ENCODE measurements at places on chromosomes 1 and 21.
A peak's percentile ranks its signal among the peaks of the same experiment; 100 is the strongest.

DNA sequence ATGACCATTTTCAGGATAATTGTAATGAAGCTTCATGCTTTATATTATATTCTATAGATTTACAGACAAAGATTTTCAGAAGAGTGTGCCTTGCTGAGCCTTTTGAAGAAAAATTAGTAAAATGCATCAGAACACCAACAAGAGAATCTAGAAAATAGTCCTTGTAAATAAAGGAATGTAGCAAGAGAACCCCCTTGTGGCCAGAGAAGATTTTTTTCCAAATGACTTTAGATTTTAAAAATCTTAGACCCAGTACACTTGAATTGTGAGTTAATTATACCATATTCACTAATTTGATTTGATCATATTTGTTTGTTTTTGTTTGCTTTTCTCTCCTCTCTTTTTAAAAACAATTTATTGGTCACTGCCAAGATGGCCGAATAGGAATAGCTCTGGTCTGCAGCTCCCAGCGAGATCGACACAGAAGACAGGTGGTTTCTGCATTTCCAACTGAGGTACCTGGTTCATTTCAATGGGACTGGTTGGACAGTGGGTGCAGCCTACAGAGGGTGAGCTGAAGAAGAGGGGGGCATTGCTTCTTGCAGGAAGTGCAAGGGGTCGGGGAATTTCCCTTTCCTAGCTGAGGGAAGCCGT is 12.8 kb upstream of the IFI44L start:
- DNase-seq, result no peak

- DNase-seq, result no peak
Measured at GRCh38 chr1:228469413-228470162, 17.6 kb upstream of the RNF187 start.

DNA sequence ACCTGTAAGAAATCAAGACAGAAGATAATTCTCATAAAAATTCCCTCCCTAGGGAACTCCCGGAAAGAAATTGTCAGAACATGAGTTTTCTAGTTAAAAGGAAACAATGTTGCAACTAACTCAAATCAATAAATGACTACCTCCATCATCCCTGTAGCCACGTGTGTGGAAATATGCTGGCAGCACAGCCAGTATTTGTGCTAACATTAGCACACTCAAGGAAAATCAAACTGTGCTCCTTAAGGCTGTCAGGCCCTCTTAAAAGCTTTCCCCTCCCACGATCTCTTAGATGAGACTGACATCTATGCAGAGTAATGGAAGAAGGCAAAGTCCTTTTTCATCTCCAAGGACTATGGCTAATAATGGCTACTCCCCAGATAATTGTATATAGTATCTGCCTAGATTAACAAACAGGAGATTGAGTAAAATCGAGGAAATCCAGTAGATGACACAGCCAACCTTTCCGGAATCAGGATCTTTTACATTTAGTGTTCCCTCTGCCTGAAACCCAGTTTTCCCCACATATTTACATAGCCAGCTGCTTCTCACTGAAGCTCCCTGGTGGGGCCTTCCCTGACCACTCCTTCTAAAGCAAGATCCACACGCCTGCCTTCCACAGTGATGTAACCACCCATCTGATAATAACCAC is 50.9 kb upstream of the NR5A2 start:
- no peak for DNase-seq

- DNase-seq, result no peak
Measured at GRCh38 chr1:59570524-59570923, 244.2 kb upstream of the HOOK1 start.

DNA sequence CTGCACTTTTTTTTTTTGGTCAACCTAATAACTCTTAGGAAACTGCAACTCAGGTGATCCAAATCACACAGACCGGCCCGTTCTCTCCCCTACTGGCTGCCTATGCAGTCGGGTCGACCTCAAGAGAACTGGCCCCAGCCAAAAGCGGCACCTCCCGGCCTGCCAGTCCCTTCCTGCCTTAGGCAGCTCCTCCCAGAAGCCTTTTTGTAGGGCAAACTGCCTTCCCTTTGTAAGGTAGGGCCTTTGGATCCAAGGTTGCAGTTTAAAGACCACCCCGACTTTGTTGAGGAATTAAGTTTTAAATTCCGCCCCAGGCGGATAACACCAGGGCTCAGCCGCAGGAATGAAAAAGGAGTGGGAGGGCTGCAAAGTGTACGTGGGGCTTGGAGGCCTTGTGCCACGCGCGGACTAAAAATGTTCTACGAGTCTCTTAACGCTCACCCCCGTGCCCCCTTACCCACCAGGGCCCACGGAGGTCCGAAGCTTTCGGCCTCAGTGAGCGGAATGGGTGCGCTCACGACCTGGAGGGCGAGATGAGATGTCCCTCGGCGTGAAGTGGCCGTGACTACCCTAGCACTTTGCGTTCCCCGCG is 642 bp upstream of the ST3GAL3 start:
- DNase-seq, result no peak

- DNase-seq, result no peak
Measured at GRCh38 chr1:183886853-183887252, 81.9 kb downstream of the RGL1 start.

DNA sequence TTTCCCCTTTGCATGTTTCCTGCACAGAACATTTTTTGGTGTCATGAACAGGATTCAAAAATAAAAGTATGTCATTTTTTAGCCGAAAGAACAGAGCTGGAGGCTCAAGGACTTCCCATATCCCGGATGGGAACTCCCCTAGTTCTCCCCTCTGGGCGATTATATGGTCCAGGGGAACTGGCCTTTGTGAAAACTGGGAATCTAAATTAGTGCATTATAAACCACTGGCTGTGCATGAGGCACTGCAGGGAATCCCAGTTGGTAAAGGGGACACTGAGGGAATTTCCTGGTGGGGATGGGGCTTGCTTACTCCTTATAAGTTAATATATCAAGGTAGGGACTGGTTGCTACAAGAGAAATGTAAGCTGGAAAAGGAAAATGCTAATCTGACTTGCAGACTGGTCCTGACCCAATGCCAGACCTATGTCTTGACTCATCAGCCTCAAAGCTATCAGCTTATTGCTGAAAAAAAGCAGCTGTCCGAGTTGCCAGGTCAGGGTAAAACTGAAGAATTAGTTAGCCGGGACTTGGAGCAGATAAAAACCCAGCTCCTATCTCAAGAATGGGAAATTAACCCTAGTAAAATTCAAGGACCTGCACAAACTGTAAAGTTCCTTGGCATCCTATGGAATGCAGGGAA is 122.6 kb downstream of the FCRL5 start:
- DNase-seq, result no peak

DNA sequence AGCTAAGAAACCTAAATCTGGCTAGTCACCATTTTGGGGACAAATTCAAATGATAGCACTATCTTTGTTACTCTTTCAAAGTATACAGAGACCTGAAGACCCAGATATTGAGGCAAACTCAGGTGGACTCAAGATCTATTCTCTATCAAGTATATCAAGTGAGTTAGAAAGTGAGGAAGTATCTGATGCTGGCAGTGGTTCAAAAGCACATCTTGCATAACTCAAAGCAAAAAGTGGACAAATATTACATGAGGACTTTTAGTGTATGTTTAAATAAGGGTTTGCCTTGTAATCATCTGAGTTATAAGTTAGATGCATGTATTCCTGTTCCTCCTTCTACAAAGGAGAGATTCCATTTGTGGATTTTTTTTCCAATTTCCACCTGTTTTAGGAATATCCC is 338.4 kb downstream of the DISC1 start:
- DNase-seq, result no peak

DNA sequence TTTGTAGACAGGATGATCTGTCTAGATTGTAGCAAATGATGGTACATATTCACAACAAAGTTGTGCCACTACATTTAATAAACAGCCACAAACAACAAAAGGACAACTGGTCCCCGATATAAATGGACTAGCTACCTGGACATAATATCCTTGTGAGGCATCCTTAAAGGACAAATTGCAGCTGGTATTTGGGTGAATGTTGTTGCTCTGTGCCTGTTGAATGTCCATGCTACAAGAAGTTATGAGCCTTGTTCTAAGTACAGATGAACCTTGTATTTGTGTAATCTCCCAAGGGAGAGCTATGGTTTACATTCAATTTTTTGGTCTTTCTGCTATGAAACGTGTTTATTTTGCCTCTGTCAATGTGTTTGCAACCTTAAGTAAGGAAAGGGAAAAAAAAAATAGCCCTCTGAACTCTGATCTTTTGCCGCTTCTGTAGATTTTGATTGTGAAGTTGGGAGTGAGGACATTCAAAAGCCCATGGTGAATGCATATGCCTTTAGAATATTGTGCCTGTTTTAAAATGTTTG is 26.5 kb downstream of the SFT2D2 start:
- no peak for DNase-seq

GRCh38 chr1:244319283-244320132 is 132.2 kb downstream of the ADSS2 start:
- peak; percentile 36 for DNase-seq

GRCh38 chr1:203196371-203196770 is 9.9 kb upstream of the CHI3L1 start:
- DNase-seq, result no peak

DNA sequence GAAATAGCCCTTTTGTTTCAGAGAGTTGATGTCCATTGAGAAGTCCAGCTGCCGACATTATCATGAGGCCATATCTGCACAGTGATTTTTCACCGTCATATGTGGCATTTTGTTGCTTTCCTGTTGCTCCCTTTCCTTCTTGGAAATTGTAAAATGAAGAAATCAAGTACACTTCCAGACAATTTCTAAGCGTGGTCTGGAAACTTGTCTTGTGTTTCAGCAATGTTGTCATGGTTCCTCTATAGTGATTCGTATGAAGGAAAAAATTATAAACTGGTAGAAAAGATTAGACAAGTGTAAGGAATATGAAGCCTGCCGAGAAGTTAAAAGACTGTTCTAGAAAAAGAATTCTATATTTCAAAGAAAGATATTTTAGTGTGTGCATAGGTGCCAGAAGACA is 17.7 kb downstream of the NTNG1 start:
- DNase-seq, result no peak
